ENCODE measurements at places on chromosomes 1 and 21.

GRCh38 chr1:29368936-29369932 lies 132.9 kb downstream of the PTPRU start:
- no peak for DNase-seq

- DNase-seq, result no peak
Observed at GRCh38 chr1:111878091-111878490, 111.4 kb downstream of the KCND3 start.

DNA sequence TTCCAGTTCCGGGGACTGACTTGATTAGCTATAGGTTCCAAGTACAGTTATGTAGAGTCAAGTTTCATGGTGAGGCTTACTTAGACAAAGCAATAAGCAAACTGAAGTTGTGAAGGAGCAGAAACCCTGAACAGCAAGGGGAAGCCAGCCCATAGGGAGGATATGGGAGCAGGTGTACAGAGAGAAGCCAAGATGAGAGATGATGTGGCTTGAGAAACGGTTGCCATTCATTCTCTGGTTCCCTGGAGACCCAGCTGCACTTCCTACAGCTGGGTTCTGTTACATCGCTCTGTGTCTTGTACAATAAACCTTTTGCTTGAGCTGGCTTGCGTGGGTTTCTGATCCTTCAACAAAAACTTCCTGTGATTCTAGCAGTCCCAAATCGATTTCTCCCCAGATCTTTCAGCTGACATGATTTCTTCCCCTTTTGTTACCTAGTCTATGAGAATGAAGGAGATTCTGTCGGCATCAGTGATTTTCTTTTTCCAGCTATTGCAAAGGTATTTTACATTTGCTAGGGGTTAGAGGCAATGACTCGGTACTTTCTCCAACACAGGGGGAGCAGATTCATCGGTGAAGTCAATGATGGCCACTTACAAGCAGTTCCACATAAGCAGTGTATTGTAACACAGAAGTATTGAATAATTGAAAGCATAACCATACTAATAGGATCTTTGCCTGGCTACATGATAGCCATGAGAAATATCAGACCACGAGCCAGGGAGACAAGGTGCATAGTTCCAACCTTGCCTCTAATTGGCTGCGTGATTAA lies 67.3 kb downstream of the URB2 start:
- no peak for DNase-seq

DNA sequence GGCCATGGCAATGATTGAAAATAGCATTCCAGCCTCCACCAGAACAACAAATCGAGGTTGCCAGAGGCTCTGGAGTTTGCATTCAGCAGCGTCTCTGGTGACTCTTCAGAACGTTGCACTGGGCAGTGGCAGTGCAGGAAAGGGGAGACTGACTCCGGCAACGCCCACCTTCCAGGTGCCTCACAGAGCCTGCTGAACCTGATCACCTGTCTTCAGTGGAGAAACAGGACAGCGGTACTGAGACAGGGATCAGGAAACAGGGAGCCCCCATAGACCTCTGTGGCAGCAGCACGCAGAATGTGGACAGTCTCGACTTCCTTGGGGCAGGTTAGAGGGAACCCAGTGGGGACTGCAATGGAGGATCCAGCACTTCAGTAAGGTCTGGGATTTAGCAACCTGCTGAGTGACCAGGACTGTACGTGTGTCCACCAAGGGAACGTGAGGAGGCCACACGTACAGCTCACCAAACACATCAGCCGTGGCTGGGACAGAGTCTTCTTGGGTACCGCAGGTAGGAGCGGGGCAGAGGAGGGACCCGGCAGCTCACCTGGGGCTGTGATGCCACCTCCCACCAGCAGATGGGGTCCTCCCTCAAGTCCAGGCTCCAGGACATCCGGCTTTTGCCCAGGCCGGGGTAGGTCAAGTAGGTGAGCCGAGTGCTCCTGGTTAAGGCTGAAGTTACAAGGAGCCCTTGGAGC lies 128.6 kb downstream of the PRDM2 start:
- no peak for DNase-seq

DNA sequence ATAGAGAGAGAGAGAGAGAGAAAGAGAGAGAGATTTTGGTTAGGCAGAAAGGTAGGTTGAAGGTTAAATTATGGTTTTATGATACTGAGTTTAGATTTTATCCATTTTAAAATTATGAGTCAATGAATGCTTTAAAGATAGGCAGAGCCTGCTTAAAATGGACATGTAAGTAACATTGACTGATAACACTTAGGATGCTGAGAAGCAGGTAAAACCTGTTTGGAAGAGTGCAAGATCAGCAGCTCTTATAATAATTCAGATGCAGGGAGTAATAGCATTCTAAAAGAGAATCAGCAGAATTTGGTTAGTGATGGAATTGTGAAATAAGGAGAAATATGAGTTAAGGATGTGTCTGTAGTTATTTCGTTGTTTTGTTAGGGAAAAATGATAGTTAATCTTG lies 446.6 kb downstream of the PLA2G4A start:
- DNase-seq, result no peak

DNA sequence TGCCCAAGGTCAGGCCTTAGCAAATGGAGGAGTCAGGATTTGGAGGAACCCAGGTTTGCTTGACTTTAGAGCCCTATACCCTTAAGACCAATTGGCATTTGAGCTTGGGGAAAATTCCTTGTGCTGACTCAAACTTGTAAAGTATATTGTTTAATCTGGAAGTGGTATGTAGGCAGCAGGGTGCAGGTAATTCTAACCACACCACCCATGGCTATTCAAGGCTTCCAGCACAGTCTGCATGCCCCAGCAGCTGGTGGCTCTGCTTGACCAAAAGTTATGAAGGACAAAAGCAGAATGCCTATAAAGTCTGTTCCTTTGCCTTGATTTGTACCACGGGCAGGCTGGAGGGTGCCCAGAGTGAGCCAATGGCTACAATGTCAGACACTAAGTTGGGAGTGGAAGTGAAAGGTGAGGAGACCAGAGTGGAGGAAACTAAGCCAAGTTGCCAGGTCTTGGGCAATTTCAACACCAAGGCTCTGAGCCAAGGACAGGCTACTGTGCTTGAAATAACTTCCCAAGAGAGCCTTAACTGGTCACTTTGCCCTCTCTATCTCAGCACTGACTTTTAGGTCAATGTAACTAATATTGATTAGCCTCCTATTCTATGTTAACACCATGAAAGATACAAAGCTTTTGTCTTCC lies 4.7 kb upstream of the G0S2 start:
- DNase-seq, result no peak

- DNase-seq, result no peak
Observed at GRCh38 chr1:218254296-218254946, 30.7 kb upstream of the RRP15 start.

- DNase-seq, result no peak
Observed at GRCh38 chr1:186022184-186022583, 288.0 kb downstream of the HMCN1 start.

DNA sequence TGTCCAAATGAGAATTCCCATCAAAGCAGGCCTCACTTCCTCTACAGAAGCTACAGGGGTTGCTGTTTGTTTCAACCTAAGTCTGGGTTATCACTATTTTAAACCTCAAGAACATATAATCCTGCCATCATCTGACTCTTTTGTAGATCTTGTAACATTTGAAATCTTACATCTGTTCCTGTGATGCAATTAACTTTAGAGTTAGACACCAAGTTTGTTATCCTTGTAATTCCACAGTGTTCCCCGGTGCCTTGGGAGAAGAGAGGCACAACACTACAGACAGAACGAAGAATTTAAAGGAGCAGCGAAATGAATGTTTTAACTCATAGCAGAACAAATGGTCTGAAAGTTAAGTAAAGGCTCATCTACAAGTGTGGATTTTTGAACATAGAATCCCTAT lies 116.1 kb downstream of the UCHL5 start:
- DNase-seq, result no peak

- DNase-seq, result no peak
Observed at GRCh38 chr1:200528858-200529606, 91.5 kb downstream of the KIF14 start.

DNA sequence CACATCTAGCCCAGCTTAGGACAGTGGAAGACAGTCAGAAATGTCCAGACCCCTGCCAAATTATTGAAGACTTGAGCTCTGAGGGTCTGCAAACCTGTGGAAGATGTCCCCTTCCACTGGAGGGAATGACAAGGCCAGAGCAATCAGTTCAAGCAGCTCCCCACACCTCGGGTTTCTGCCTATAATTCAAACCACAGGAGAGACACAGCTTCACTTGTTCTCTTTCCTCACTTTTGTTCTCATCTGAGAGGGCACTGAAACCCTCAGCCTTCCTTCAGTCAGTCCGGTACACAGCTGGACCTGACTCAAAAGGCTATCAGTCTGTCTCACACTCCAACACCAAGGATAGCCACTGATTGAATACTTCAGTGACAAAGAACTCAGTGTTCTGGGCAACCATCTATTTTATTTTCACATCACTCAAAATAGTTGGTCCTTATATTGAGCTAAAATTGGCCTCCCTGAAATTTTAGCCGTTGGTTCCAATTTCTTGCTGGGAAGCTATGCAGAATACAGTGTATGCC lies 70.1 kb downstream of the TENT5C start:
- DNase-seq, result no peak

DNA sequence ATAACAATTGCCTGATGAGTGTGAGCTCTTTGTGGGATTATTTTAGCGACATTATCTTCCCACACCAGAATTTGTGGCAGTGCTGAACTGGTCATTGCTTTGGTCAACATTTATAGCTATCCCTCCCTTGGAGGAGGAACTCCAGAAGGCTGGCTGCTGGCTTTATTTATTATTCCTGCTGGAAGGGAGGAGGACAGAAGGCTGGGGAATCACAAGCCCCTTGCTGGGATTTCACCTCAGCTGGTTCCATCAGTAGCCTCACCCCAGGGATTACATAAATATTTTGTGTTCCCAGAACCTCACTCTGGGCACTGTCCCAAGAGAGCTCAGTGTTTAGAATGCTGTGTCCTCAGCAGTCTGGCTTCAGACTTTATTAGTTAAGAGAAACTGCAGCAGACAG lies 102.8 kb upstream of the C1orf21 start:
- no peak for DNase-seq

DNA sequence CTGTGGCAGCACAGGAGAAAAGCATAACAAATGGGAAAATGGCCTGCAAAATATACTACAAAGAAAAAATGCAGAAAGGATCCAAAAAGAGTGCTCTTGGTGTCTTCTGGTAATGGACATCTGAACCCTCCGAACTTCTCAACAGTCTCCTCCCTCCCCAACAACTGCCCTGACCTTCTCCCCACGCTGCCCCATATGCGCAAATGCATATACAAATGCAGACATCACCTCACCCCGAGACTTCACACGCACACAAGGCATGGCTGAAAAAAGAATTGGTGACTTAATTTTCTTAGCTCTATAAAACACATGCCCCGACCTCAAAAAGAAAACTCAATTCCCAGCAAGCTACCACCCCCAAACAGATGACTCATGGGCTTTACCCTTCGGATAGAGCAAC lies 8.4 kb downstream of the KCND3 start:
- no peak for DNase-seq

DNA sequence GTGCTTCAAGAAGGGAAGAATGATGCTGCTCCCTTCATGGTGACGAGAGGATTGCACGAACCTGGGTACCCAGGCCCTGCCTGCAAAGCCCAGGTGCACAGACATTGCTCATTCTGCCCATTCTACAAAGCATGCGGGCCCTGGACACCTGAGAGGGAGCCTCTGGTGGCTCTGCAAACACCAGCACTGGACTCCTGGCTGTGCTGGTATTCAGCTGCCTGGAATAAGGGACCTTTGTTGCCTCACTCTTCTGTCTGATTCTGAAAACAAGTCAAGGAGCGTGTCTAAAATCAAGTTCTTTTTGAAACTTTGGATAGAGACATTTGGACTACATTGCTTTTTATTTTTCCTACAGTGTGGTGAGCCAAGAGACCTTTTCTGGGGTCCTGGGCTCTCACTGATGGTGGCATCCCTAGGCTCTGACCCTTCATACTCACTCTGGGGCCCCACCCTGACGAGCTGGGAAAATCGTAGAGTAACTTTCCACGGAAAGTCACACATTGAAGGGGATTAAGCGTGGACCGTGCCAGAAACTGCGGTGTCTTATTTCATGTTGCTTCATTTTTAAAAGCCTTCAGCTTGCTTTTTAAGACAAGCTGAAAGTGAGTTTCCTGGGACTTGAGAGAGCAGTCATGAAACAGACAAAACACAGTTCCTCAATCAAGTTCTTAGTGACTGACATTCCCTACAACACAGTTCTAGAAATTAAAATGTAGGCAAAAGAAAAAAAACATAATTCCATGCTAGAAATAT lies 24.0 kb downstream of the ABCA4 start:
- DNase-seq, result no peak

DNA sequence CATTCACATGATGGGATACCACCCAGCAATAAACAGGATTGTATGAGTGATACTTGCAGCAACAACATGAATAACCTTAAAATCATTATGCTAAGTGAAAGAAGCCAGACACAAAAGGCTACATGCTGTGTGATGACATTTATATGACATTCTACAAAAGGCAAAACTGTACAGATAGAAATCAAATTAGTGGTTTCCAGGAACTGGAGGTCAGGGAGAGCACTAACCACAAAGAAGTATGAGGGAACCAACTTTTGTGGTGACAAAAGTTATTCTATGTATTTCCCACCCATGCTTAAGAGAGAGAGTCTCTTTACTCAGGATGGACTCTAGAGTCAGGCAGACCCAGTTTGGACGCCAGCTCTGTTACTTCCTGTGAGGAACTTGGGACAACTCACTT lies 364.5 kb upstream of the DAB1 start:
- no peak for DNase-seq

GRCh38 chr1:155831279-155831976 lies 25.6 kb downstream of the GON4L start:
- DNase-seq, result no peak

DNA sequence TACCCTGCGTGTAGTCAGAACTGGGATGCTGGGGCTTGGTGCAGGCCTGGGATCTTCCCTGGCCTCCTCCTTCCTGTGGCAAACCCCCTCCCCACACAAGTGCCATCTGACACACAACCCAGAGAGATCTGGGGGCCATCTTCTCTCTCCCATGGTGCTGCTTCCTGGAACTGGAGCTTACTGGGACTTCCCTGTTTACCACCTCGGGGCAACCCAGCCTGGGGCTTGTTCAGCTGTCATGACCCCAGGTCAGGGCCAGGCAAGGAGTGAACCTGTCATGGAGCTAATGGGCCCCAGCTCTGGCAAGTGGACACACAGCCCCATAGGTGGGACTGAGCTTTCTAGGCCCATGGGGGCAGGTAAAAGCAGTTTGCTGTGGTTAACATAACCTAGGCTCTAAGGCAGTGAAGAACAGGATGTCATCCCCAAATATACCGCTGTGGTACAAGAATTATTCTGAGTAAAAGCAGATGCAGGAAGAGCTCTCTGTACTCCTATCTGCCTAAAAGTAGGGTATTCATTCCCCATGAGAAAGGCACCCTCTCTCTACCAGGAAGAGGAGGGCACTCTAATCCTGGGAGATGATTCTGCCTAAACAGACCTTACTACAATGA lies 2.4 kb downstream of the TRIM11 start:
- no peak for DNase-seq

- DNase-seq, result no peak
Observed at GRCh38 chr21:28207436-28208173, 785.1 kb downstream of the LTN1 start.

GRCh38 chr1:75233302-75233929 lies 99.2 kb downstream of the LHX8 start:
- no peak for DNase-seq

GRCh38 chr1:226470921-226471866 lies 63.3 kb upstream of the PARP1 start:
- no peak for DNase-seq
